Endothelial cell of coronary artery (primary cell): ENCODE measurements at places on chromosomes 6 and 20. TPM values are rescaled to one million over a fixed set of nuclear protein-coding genes. Genes with fewer than 3 reads are reported as not detected.

Gene GSTA3
- total RNA-seq, result not detected in 2 replicates

Gene SNAP91
- total RNA-seq, result not detected in 2 replicates

Gene BMP7
- total RNA-seq, result not detected in 2 replicates

Gene MUCL3
- total RNA-seq, result not detected in 2 replicates

Gene TINAG
- 0.09 TPM in 1 of 2 replicates, not detected in the other for total RNA-seq

Gene GNAS-AS1
- total RNA-seq, result 0.27 and 0.85 TPM in 2 replicates

Gene MUC22
- not detected in 2 replicates for total RNA-seq

Gene OPRM1
- not detected in 2 replicates for total RNA-seq

Gene SOBP
- 1.2 and 2.2 TPM in 2 replicates for total RNA-seq

Gene KCNK5
- total RNA-seq, result not detected in 2 replicates

Gene GRIK2
- 1.3 TPM in 1 of 2 replicates, not detected in the other for total RNA-seq

Gene RFX6
- total RNA-seq, result not detected in 2 replicates

Gene MYL9
- total RNA-seq, result 2.7 and 11.6 TPM in 2 replicates

Gene LY6G6F
- total RNA-seq, result not detected in 2 replicates

Gene CDSN
- total RNA-seq, result under 0.01 TPM in 1 of 2 replicates, not detected in the other

Gene ANKS1A
- total RNA-seq, result 9.4 and 13.2 TPM in 2 replicates

Gene MRAP2
- 0.38 and 4.6 TPM in 2 replicates for total RNA-seq

Gene BNIP5
- not detected in 2 replicates for total RNA-seq

Gene NUP153
- total RNA-seq, result 20.8 and 24.8 TPM in 2 replicates

Gene SYCP2
- 0.19 and 0.27 TPM in 2 replicates for total RNA-seq

Gene CFAP206
- 0.18 and 0.19 TPM in 2 replicates for total RNA-seq

Gene XKR7
- total RNA-seq, result not detected in 2 replicates

Gene C20orf144
- total RNA-seq, result 0.09 TPM in 2 replicates
